HT1080 (cell line): ENCODE measurements at places on chromosomes 5 and 9.

- no peak for DNase-seq
Observed at GRCh38 chr9:116842658-116843057, 155.6 kb downstream of the TRIM32 start.

- no peak for DNase-seq
Observed at GRCh38 chr9:95175523-95175922, 142.0 kb downstream of the FANCC start.

DNA sequence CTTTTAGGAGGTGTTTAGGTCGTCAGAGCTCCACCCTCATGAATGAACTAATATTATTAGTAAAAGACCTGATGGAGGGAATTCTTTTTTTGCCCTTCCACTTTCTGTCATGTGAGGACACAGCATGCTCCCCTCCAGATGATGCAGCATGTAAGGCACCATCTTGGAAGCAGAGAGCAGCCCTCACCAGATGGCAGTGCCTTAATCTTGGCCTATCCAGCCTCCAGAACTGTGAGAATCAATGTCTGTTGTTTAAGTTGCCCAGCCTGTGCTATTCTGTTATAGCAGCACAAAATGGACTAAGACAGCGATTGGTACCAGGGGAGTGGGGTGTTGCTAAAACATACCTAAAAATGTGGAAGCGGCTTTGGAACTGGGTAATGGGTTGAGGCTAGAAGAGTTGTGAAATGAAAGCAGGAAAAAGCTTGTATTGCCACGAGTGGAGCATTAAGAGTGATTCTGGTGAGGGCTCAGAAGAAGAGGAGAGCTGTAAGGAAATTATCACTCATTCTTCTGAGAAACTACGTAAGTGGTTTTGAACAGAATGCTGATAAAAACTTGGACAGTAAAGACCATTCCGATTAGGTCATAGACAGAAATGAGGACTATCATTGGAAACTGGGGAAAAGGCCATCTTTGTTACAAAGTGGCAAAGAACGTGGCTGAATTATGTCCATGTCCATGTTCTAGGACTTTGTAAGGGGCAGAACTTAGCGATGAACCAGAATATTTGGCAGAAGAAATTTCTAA lies 28.6 kb downstream of the PTPDC1 start:
- DNase-seq, result no peak

GRCh38 chr9:92729735-92730155 lies 34.9 kb downstream of the BICD2 start:
- no peak for DNase-seq

DNA sequence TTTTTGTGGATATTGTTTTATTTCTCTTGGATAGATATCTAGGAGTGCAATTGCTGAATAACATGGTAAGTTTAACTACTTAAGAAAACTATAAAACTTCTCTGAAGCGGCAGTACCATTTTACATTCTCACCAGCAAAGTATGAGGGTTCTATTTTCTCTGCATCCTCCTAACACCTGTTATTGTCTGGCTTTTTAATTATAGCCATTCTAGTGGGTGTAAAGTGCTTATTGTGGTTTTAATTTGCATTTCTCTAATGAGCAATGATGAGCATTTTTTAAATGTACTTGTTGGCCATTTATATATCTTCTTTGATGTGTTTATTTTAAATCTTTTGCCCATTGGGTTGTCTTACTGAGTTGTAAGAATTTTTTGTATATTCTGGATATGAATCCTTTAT lies 28.7 kb downstream of the SMIM32 start:
- no peak for DNase-seq

GRCh38 chr5:56080375-56081052 lies 85.8 kb upstream of the IL6ST start:
- DNase-seq, result no peak

GRCh38 chr5:38259809-38260160 lies 1.4 kb downstream of the EGFLAM start:
- DNase-seq, result no peak

DNA sequence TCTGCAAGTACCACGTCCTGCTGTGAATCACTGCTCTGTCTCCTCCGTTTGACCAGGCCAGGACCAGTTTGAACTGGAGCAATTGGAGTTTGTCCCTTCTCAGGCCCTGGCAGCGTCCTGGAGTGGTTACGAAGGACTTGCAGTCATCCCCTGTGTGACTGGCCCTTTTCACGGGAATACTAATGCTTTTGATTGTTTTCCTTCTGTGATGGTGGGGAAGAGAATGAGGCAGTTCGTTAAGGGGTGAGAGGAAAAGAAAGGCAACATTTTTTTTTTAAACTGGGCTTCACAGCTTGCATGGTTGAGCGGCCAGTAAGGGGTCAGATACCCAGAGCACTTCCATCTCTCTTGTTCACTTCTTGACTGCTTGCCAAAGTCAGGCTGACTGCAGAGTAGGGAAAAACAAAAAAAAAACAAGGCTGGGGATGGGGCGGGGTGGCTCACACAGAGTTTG lies 153.5 kb upstream of the STK32A start:
- no peak for DNase-seq

- no peak for DNase-seq
Observed at GRCh38 chr9:134344068-134344799, 18.0 kb downstream of the RXRA start.

DNA sequence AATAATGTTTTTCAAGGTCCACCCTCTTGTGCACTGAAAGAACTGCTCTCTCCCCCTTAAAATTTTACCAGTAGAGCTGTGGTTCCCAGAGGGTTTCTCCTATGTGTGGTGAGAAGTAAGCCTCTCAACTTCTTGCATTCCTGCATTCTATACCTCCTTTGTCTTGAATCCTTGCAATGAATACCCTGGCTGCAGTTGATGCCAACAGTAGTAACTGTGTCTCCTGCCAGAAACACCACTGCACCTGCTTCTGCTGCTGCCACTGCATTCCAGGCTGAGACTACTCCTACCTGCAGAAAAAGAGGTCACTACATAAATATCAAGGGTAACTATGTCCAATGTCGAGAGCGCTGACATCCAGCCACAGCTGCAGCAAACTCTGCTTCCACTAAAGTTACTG lies 203.7 kb downstream of the TMEM167A start:
- no peak for DNase-seq

DNA sequence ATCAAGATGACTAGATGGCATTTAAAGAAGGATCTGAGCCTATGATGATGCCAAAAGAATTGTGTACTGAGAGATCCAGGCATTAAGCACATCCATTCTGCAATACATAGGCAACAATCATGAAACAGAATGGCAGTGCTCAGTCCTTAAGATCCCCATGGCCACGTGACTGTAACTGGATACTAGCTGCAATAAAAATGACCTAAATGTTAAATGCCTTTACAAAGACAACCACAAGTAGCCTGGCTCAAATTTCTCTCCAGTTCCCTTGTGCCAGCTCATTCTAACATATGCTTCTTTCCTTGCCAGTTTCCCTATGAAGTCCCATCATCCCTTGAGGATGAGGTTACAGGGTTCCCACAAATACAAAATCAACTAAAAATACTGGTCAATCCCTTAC lies 148.3 kb upstream of the GHR start:
- peak; percentile 52 for DNase-seq

GRCh38 chr5:121019106-121019505 lies 555.0 kb downstream of the PRR16 start:
- DNase-seq, result peak; percentile 1

DNA sequence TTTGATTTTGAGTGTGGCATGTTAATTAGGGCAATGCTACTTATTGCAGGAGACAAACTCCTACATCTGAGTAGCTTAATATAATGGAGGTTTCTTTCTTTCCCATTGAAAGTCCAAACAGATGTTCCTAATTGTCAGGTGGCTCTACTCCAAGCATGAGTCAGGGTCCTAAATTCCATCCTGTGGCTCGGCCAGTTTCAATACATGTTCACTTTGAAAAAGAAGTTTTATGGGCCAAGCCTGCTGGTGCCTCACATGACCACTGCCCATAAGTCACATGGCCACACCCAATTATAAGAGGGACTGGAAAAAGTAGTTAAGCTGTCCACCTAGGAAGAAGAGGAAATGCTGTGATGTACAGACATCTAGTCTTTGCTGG lies 170.4 kb downstream of the ARRDC3 start:
- peak; percentile 72 for DNase-seq

GRCh38 chr9:111375817-111376564 lies 46.0 kb upstream of the OR2K2 start:
- DNase-seq, result no peak

- DNase-seq, result no peak
Observed at GRCh38 chr9:33956544-33956943, 92.1 kb downstream of the UBAP2 start.

- DNase-seq, result no peak
Observed at GRCh38 chr5:172533399-172534228, 79.3 kb upstream of the SH3PXD2B start.

- no peak for DNase-seq
Observed at GRCh38 chr5:1858436-1858835, 24.3 kb downstream of the IRX4 start.

DNA sequence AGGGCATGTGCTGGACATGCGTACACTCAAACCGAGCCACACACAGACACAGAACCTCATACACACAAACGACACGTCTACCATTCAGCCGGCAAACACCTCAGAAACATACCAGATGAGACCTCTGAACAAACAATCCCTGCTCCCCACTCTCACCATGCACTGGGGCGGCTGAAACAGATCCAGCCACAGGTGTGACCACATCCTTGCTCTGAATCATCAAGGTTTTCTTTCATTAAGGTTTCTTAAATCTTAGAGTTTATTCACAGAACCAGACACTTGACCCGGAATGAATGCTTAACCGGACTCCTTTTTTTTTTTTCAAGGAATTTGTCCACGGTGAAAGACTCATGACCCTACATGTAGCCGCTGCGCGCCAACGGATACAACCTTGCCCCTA lies 26.2 kb downstream of the TERT start:
- DNase-seq, result peak; percentile 45

GRCh38 chr5:3715062-3715461 lies 119.4 kb downstream of the IRX1 start:
- DNase-seq, result no peak

GRCh38 chr9:129102791-129103594 lies 7.6 kb downstream of the CRAT start:
- peak; percentile 36 for DNase-seq
